ENCODE measurements at places on chromosomes 5 and 9.
A peak's percentile ranks its signal among the peaks of the same experiment; 100 is the strongest.

- no peak for DNase-seq
Measured at GRCh38 chr5:132830436-132831094, at the start of gene SHROOM1. Gene SHROOM1, minus strand, starts transcription at chr5:132830647. Its CDS starts 4,507 bp downstream, at chr5:132826140.

- DNase-seq, result no peak
Measured at GRCh38 chr9:91817493-91818224, 132.4 kb downstream of the ROR2 start.

DNA sequence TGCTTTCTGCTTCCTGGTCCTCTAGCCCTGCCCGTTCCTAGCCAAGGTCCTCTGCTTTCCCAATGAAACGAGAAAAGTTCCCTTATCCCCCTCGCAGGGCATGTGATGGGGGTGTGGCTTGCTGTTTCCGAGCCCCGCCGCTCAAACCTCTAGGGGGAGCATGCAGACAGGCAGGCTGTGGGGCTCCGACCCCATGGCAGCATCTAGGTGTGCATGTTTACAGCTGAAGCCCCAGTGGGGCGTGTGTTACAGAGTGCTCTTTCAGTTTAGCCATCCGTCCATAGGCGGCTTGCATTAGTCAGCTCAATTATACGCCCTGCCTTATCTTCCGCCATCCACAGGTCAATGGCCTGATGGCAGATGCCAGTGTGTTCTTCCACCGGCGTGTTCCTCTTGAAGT lies 48.3 kb upstream of the SPATA31E1 start:
- DNase-seq, result no peak

DNA sequence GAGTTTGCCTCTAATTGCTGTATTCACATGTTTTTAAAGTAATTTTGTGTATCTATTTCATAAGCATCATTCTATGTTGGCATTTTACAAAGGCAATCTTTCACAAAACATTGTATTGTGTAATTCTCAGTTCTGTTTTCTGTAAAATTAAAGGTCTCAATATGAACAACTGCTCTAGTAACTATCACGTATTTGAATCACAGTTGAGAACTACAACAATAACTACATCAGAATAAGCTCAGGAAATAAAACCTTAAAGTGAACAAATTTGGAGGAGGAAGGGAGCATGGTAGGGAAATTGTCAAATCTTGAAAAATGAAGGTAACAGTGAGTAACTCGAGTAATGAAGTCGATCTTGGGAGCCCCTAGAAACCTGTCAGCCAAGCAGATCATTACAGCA lies 22.5 kb upstream of the CAMK4 start:
- DNase-seq, result no peak

DNA sequence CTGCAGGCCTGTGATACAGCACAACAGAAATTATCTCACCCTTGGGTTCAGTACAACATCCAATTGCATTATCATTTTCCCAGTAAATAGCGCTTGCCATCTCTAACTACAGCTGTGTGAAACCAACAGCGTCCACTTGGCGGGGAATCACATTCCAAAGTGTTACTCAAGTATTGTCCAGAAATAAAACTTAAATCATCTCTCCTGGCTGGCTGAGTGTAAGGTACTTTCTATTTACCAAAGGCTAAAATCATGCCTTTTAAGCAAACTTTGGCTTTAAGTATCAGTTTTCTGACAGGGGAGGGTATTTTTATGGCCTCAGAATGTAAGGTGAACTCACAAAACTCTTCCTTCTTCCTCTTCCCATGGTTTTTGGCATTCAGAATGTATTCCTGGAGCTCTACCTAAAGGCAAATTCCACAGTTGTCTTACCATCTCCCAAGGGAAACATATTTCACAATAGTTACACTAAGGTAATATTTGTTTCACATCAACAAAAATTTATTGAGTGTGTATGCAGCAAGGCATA lies 205.6 kb upstream of the MPDZ start:
- no peak for DNase-seq

DNA sequence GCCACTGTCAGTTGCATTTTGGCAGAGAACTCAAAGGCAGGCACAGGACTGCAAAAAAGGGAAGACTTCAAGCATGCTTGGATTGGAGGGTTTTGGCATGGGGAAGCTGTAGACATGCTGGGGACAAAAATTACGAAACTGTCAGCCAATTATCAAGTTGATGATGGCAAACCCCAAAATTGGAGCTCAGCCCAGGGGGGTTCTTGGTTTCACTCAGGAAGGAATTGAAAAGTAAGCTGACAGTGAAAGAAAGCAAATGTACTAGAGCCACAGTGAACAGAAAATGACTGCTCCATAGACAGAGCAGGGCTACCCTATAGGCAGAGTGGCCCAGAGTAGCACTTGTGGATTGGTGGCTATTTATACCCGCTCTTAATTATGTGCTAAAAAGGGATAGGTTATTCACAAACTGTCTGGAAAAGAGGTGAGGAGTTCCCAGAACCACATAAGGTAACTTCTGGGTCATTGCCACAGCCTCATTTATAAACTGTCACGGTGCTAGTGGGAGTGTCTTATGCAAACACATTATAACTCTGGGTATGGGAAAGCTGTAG lies 14.6 kb upstream of the CFAP95 start:
- DNase-seq, result no peak

DNA sequence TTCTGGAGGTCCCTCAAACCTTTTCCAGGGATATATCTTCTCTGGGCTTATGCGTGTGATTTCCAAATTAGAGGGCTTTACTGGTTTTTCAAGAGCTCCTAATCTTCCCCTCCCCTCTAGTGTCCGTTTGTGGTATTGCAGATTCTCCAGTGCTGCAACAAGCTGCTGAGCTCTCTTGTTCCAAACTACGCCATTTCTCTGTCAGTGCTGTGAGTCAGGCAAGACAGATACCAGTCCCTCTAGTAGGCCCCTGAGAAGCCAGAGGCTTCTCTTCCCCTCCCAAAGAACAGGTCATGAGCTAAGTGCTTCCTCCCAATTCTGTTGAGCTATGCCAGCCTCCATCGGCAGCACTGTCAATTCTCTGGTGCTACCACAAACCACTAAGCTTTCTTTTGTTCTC lies 149.5 kb downstream of the FANCC start:
- peak; percentile 19 for DNase-seq

DNA sequence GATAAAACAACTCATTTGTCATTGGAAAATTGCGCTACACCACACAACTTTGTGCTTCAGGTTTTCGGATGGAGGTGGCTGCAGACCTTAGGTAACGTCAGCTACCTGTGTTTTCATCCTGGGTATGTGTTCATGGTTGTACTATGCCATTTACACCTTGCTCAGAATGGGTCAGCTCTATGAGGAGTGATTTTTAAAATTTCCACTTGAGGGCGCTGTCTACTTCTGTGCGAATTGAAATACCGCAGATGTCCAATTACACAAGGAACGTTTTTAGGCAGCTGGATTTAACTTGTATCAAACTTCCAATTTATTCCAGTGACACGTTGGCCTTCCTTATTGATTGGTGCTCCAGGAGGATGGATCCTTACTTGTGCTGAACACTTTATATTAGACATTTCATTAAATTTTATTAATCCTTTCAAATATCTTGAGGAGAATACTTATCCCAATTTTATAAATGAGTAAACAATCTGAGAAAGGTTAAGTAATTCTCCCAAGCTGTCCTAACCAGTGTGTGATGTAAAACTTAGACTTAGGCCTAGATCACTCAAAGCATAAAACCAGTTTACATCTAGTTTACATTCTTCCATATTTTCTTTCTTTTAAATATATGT lies 23.4 kb downstream of the DMRTA1 start:
- DNase-seq, result no peak

- DNase-seq, result no peak
Measured at GRCh38 chr5:163915481-163915961, 410.1 kb downstream of the MAT2B start.

DNA sequence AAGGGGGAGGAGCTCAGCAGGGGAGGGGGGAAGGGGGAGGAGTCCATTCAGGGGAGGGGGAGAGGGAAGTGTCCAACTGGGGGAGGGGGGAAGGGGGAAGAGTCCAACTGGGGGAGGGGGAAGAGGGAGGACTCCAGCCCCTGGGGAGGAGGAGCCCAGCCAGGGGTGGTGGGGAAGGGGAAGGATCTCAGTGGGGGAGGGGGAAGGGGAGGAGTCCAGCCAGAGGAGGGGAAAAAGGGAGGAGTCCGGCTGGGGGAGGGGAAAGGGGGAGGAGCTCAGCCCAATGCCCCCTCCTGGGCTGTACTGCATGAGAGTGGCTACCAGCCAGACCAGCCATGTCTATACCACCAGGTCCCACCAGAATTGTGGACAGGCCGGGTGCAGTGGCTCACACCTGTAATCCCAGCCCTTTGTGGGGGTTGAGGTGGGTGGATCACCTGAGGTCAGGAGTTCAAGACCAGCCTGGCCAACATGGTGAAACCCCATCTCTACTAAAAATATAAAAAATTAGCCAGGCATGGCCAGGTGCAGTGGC lies 30.6 kb upstream of the ADAMTS2 start:
- DNase-seq, result no peak

DNA sequence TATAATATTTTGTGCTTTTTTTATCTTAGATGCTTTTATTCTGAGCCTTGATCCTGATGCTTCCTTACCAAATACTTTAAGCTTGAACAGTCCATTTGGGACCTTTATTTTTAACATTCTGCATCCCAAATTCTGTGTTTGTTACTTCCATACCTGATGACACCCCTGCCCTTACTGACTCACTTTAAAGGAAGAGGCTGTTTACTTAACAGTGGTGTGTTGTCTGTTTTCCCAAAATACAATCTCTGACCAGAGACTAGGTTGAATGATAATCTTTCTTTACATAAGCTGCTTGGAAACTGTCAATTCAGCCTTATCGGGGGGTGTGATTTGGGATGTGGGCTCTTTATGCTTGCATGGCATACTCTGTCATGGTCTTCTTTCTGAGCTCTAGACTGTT lies 71.1 kb downstream of the SNX24 start:
- no peak for DNase-seq

GRCh38 chr5:166262395-166262794 lies 2029.0 kb upstream of the WWC1 start:
- no peak for DNase-seq

DNA sequence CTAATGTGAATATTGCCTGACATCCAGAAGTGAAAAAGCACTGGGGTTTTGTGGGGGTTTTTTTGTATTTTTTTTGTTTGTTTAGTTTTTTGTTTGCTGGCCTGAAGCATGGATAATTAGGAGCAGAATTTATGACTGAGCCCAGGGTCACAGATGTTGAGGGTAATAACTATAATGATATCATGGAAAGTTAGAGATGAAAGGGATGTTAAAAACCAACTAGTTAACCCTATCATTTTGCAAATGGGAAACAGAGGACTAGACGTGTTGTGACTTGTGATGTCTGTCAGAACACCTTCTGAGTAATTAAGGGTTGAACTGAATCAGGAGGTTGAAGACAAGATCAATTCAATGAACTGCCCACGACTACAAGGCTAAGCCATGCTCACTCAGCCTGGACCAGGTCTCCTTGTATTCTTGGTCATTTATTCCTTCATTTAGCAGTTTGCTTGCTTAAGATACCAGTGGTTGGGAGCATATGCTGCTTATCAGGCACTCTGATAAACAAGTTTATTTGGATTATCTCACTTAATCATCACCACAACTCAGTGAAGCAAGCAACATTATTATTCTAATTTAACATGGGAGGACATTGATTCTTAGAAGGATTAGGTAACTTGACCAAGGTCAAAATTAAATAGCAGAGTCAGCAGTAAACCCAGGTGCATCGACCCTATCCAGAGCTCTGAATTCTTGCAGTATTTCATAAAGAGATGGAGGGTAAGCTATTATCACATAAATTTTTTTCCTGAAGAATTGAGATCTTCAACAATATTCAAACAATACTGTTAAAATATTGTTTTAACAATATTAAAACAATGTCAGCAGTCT lies 75.7 kb upstream of the PIK3R1 start:
- DNase-seq, result no peak

- no peak for DNase-seq
Measured at GRCh38 chr9:108637340-108637739, 218.4 kb downstream of the ACTL7B start.

- DNase-seq, result no peak
Measured at GRCh38 chr5:38799556-38800377, 46.0 kb upstream of the OSMR start.

- no peak for DNase-seq
Measured at GRCh38 chr9:33815781-33816180, 1.2 kb upstream of the UBE2R2 start.

DNA sequence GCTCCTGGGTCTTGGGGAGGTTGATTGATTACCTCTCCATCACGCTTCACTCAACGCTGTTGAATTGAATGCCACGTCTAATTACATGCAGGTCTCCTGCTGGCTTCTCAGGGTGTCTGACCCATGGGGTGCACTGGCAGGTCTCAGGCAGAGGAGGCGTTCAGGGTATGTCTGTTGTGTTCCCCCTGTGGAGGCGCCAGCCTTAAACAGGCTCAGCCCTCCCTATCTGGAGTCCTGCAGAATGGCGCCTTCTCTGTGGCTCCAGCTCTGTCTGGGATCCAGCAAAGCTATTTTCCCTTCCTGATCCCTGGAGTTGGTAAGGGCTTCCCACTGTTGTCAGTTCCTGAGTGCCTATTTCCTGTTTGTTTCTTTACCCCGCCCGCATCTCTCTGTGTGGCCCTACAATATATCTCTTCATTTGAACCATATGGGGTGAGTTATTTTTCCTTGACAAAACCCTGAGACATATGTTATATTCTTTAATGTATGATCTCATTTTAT lies 150.0 kb downstream of the NTRK2 start:
- DNase-seq, result no peak

DNA sequence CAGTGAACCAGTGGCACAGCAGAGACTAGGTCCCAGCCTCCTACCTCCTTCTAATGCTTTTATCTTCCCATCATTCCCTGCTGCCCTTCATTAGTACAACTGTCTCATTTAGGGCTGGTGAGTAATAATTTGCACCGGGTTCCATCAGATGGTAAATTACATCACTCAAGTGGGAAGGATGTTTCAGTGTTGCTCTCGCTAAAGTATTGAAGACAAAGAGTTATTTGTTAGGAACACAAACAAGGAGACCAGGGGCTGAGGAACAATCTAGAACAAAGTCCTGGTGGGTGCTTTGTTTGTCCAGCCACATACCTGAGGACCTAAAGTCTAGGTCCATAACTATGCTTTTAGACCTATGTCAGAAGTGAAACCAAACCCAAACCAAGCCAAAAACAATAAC lies 52.4 kb downstream of the SEC61B start:
- no peak for DNase-seq

- no peak for DNase-seq
Measured at GRCh38 chr9:34171753-34172535, 6.9 kb upstream of the UBAP1 start.

DNA sequence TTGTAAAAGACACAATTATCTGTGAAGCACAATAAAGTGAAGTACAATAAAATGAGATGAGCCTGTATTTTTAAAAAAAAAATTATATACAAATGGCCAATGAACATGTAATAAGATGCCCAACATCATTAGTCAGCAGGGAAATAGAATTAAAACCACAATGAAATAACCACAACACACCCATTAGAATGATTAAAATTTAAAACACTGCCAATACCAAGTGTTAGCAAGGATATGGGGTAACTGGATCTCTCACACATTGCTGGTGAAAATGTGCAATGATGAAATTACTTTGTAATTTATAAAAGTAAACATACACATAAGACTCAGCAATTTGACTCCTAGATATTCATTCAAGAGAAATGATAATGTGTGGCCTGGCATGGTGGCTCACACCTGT lies 62.8 kb downstream of the SHOC1 start:
- DNase-seq, result no peak

- DNase-seq, result no peak
Measured at GRCh38 chr5:145984072-145984471, 47.7 kb downstream of the SH3RF2 start.
